CD4-positive, alpha-beta T cell (primary cell): ENCODE measurements at places on chromosomes 11 and 22. TPM values are rescaled to one million over a fixed set of nuclear protein-coding genes. Genes with fewer than 3 reads are reported as not detected.

SCUBE2 gene
- 0.17 TPM for total RNA-seq

VPREB1 gene
- not detected for total RNA-seq

GAB4 gene
- not detected for total RNA-seq

ARHGAP8 gene
- 6.3 TPM for total RNA-seq

KCNE3 gene
- total RNA-seq: 0.22 TPM

EPS8L2 gene
- total RNA-seq: 4.0 TPM

- no peak for DNase-seq
Observed at GRCh38 chr11:37666960-37667359, 1068.9 kb upstream of the RAG2 start.

GRCh38 chr11:26333906-26334305, 2.0 kb downstream of the ANO3 start:
- no peak for DNase-seq

GRCh38 chr11:107140983-107141382, 122.7 kb upstream of the GUCY1A2 start:
- DNase-seq: no peak

GRCh38 chr11:63767565-63768236, 874 bp downstream of the ZFTA start:
- DNase-seq: peak; percentile 14

GRCh38 chr11:8728563-8728962, 46.0 kb downstream of the RPL27A start:
- no peak for DNase-seq

DNA sequence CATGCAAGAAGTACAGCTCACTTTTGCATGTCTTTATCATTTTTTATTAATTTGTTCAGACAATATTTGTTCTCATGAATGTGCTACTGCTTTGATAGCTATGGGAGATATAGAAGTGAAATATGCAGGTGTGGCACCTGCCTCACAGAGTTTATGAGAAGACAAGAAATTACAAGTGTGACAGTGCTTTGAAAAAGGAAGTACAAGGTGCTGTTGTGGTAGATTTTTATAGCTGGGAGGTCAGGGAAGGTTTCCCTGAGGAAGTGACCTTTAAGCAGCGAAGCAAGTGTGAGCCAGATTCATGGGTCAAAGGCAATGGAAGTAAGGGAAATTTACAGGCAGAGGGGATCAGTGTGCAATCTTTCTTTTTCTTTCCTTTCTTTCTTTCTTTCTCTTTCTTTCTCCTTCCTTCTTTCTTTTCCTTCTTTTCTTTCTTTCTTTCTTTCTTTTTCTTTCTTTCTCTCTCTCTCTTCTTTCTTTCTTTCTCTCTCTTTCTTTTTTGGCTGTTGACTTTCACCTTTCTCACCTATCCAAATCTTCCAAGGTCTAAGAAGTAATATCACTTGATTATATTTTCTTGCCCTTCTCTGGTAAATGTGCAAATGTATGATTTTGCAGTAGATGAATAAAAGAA, 6.4 kb upstream of the BMAL1 start:
- no peak for DNase-seq

DNA sequence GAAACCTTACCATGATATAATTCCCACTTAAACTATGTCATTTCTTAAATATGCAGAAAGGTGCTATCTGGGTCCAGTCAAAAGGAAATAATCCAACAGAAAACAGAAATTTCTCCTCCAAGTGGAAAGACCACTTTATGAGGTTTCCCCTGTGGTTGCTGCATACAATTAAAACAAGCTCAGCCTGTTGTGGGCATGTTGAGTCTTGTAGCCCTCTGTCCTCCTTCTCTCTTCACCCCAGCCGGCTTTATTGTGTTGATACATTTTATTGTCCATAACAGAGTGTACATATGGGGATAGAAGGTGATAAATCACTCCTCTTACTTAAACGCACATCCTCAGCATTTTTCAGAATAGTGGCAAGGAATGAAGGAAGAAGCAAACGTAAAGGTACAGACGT, 126.0 kb upstream of the MTNR1B start:
- no peak for DNase-seq

DNA sequence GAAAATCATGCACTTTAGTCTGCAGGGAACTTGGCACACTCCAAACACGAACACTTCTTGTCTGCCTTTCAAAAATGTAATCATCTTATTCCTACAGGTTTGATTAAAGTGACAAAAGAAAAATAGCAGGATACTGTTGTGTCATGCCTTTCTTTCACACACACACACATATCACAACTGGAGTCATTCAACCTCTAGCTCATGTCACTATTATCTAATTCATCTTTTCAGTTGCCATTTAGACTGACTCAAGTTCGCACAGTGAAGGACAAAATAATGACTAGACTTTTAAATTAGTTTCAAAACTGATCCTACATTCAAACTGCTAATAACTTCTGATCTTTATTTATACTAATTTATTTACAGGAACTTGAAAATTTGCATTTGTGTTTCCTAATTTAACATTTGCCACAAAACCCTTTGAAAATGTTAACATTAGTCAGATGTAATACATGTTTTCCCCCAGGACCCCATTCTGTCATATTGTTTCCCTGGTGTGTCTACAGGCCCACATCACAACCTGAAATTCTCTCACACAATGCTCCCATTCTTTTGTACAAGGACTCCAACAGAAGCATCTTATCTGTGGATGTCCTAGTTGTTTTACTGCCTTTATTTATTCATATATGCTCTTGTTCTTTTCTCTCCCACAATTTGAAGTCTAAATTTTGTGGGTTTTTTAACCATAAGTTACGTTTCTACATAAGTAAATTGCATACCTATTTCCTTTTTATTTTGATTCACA, 171.1 kb downstream of the GRIA4 start:
- no peak for DNase-seq

DNA sequence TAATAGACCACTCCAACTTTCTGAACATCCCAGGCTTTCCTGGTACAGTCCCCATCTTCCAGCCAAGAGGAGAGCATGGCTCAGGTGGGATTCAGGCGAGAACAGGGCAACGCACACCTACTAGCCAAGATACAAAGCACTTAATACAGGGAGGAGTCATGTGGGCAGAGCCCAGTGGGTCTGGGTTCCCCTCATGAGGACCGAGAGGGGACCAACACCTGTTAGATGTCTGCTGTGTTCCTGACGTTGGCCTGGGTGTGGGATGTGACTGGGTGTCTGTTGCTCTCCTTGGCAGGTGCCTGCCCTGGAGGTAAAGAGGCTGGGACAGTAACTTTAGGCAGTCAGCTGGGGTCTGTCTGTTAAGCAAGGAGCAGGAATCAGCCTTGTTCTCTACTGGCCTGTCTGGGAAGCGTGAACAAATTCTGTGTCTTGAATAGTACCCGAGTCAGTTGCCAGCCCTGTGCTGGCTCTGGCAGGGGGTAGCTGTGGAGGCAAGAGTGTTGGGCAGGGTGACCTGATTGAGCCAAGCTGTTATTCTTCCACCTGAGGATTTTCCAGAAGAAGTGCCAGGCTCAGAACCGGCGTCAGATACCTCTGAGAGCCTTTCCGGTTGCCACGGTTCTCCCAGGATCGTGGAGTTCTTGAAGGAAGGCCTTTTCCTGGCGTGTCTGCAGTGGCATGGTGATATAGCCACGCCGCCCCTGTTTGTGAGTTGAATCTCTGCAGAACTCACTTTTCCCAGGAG, 56.3 kb downstream of the BCR start:
- no peak for DNase-seq

DNA sequence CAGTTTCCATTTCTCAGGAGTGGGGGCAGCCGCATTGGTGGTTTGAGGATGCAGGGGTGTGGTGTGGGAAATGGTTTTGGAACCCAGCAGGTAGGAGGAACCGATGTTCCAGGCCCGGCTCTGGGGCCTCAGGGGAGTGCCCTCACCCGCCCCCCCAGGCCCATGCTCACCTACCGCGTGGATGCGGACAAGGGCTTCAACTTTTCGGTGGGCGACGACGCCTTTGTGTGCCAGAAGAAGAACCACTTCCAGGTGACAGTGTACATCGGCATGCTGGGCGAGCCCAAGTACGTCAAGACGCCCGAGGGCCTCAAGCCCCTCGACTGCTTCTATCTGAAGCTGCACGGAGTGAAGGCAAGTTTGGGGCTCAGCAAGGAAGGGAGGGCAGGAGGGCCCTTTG, 18.6 kb downstream of the TMEM258 start:
- DNase-seq: no peak

DNA sequence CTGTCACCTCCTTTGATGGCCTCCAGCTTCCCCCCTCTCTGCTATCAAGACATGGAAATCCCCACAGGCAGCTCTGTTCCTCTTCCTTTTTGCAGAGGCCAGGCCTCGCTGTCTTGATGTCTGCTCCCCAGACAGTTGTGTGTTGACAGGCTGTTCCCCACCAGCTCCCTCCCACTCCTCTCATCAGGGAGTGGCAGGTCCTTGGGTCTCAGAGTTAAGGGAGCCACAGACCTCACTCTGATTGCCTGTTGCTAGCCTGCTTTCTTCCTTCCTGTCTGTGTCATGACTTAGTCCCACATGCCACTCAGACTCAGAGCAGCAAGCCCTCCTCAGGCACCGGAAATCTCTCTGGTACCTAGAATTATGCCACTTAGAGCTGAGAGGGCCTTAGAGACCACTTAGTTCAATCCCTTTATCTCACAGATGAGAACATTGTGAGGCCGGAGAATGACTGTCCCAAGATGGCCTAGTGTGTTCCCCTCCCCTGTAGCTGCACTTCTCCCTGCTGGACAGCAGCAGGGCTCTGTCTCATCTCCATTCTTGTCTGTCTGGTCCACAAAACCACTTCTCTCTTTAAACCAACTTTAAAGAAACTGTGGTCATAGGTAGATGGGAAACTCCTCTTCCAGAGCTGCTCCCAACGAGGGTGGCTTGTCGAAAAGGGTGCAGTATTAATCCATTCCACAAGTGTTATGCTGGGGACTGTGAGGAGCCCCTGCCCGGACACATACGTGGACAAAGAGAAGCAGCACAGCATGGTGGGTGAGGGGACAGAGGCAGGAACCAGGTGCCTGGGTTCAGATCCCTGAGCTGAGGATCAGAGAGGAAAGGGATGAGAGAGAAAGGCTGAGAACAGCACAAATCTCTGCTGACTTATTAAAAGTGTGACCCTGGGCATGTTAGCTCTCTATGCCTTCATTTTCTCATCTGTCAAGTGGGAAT, 4.2 kb downstream of the AMPD3 start:
- peak; percentile 73 for DNase-seq

- no peak for DNase-seq
Observed at GRCh38 chr22:47580121-47580520, 817.7 kb downstream of the TBC1D22A start.

- no peak for DNase-seq
Observed at GRCh38 chr11:16310943-16311342, 45.4 kb downstream of the SOX6 start.

- DNase-seq: no peak
Observed at GRCh38 chr11:77287136-77287535, 14.3 kb downstream of the GDPD4 start.

- DNase-seq: no peak
Observed at GRCh38 chr11:47616726-47617416, 22.7 kb upstream of the C1QTNF4 start.

DNA sequence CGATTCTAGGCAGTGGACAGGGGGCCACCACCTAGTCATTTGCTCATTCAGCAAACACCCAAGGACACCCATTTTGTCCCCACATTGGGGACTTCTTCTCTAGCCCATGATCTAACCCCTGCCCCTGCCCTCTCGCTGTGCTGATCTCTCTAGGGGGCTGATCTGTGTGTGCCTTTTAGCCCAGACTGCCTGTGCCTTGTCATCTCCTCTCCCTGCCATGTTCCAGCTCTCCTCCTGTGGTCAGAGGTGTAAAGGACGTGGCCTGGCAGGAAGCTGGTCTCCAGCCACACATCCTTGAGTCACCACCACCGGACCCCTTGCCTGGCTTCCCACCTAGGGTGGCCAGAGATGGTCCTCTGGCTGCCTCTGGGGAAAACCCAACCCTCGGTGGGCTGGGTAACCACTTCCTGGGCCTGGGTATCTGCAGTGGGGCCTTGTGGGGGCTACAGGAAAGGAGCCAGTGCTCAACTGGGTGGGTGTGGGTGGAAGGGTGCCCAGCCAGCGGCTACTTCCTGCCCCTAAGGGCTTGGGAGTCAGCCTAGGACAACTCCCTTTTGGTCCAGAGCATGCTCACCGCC, 1.3 kb downstream of the CTSW start:
- no peak for DNase-seq

DNA sequence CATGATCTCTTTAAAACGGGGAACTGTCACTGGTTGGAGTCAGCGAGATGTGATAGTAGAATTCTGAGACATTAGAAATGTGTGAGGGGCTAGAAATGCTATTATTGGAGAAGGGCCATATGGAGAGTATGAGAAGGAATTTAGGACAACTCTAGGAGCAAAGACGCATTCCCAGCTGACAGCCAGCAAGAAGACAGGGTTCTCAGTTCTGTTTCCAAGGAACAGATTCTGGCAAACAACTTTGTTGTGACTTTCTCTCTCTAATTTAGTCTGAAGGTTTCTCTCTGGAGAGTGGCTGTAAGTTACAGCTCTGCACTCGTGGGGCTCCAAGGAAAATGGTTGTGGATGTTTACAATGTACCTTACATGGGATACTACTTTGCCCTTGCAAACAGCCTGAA, 876.3 kb downstream of the FAM181B start:
- no peak for DNase-seq

DNA sequence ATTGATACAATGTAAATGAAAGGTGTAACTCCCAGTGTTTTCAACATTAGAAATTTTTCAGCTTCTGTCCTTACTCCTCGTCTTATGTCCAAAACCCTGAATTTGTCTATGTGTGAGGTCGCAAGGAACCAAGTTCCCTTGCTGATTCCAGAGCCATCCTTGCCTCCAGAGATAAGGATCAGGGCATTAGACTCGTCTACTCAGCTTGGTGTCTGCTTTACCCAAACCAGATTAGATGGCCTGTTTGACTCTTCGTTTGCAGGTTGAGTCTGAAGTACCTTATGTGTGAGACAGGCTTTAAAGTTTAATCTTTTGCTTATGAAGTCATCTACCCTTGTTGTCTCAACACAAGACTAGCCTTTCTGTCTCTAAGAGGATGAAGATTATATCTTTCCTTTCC, 55.6 kb downstream of the SPECC1L start:
- no peak for DNase-seq

- no peak for DNase-seq
Observed at GRCh38 chr11:47768101-47768612, 1.0 kb upstream of the FNBP4 start.

- no peak for DNase-seq
Observed at GRCh38 chr22:26215736-26216135, 46.5 kb downstream of the SEZ6L start.

DNA sequence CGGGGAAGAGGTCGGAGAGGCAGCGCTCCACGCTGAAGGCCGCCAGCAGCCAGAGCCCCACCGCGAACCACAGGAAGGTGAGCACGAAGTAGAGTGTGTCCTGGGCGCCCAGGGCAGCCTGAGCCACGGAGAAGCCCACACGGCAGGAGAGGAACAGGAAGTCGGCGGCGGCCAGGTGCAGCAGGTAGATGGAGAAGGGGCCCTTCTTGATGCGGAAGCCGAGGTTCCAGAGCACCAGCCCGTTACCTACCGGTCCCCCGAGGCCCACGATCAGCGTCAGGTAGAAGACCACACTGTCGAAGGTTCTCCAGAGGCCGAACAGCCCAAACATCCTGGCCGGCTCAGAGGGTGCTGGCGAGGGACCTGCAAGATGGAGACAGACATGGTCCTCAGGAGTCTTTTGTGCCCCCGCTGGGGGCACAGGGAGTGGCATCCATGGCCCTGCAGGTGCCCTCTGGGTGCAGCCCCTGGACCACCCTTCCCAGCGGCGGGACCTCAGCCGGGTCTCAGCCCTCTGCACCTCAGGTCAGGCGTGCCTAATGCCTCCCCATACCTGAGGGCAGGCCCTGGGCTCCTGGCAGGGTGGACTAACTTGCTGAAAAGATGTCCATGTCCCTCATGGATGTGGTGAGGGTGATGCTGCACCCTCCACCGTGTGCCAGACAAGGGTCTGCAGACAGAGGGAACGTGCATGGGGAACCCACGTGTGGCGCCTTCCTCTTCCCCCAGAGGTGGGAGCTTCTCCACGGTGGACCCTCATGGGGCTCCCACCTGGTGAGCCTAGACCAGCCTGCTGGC, at the start of gene MRGPRG:
Gene MRGPRG, minus strand, starts transcription at position 331 of the 798 bp plus-strand sequence. Its CDS starts 0 bp downstream, at position 331.
- DNase-seq: no peak
